CD4-positive, alpha-beta T cell treated with Interleukin-6 for 4 hours (primary cell): ENCODE measurements at places on chromosomes 6 and 20.

DNA sequence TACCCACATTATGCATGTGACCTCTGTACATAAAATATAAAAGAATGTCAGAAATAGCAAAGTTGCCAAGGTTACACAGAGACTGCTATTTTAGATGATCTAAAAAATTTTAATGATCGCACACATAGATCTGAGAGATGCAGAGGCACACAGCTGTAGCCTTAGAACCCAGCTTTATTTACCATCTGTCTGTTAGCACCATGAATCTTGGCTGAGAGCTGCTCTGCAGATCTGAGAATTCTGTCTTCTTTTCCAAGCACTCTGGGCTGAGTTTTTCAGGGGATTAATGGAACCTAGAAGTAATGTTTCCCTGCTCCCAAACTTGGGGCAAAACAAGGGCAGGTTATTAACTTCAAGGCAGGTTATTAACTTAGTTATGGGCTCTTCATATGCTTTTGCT lies 248.7 kb upstream of the JAG1 start:
- DNase-seq: no peak

DNA sequence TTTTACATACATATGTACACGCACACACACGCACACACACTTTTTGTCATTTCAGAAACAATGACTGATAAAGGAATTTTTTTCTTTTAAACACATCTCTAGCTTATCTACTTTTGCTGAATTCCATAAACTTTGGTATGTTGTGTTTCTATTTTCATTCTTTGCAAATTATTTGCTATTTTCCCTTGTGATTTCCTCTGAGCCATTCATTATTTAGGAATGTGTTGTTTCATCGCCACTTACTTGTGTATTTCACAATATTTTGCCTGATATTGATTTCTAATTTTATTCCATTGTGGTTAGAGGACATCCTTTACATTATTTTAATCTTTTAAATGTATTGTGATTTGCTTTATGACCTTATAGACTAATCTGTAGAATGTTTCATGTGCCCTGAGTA lies 23.6 kb upstream of the OR2J2 start:
- DNase-seq: no peak

GRCh38 chr20:48679599-48679998 lies 148.2 kb downstream of the PREX1 start:
- no peak for DNase-seq

GRCh38 chr6:31575335-31575901 lies at the start of gene TNF:
Gene TNF (plus strand): TSS chr6:31575565. CDS start chr6:31575742, 177 bp downstream.
- DNase-seq: peak; percentile 76

DNA sequence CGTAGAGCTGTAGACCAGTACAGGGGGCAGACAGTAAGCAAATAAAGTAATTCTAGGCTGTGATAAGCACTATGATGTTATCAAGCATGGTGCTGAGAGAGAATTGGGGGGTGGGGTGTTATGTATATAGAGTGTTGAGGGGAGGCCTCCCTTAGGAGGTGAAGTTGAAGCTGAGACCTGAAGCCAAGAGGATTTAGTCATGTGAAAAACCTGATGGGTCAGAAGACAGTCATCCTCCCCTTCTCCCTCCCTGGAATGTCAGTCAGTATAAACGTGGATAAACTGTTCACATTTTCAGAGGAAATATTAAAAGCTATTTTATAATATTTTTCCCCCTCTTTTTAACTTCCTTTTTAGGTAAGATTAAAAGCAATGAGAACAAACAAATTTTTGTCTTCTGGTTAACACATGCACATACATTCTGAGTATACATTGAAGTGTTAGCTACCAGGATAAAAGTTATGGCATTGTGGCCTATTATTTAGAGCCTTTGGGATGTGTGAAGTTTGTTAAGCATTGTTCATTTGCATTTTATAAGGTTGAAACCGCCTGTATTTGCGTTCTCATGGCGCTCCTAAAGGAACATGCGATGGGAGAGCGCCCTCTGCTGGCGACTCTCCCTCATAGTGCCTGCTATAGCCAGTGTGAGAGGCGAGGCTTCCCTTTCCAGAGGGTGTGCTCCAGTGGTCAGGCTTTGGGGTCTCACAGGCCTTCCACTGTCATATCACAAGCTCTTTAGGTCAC lies 35.4 kb upstream of the MAPK13 start:
- DNase-seq: peak; percentile 87

DNA sequence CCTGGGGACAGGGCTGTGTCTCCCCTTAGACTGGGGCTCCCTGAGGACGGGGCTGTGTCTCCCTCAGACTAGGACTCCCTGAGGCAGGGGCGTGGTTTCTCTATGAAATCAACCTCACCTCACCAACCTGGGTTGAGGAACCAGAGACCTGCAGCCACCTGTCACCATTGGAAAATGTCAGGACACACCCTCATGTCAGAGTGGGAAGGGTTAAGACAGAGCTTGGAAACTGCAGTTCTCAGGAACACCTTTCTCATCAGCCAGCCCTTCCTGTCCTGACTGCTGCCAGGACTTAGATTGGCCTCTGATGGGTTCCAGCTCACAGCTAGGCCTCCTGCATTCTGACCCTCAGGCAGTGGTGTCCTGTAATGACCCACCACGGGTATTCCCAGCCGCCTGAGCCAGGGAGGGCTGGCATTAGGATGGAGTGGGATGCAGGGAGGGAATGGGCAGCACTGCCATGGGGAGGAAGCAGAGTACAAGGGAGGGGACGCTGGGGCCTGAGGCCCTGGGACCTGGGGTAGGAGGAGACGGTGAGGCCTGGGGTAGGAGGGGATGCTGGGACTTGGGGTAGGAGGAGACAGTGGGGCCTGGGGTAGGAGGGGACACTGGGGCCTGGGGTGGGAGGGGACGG lies 76.3 kb downstream of the MRPL14 start:
- DNase-seq: no peak

- no peak for DNase-seq
Observed at GRCh38 chr6:109304284-109305015, 77.8 kb downstream of the CD164 start.

DNA sequence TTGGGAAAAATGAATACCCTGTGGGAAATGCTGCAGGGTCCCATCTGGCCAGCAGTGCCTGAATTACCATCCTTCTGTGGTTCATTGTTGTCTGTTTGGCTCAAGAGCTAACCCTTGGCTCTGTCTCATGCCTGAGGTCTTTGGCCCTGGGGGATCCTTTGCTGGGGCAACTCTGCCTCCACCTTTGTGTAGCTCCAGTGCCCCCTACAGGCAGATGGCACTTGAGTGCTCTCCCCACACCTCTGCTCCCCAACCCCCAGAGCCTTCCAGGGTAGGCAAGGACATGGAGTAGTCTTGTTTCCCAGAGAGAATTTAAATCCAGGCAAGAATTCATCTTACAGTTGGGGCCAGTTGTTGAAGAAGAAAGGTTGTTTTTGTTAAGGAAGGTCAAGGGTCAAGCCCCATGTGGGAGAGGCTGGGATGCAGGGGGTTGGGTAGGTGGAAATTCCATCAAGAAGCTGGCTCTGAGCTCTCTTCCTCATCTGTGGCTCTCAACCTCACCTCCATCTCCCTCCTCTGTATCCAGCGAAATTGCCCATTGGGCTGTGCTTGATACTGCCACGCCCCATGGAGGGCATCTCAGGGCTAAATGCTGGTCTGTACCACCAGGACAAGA lies 44.2 kb downstream of the ZNF831 start:
- peak; percentile 91 for DNase-seq
